Right ventricle myocardium inferior (tissue), 1 donor: ENCODE measurements at places on chromosomes 16 and 17. TPM values are rescaled to one million over a fixed set of nuclear protein-coding genes. Genes with fewer than 3 reads are reported as not detected.

Gene SCNN1B
- 0.27 TPM for total RNA-seq

DNA sequence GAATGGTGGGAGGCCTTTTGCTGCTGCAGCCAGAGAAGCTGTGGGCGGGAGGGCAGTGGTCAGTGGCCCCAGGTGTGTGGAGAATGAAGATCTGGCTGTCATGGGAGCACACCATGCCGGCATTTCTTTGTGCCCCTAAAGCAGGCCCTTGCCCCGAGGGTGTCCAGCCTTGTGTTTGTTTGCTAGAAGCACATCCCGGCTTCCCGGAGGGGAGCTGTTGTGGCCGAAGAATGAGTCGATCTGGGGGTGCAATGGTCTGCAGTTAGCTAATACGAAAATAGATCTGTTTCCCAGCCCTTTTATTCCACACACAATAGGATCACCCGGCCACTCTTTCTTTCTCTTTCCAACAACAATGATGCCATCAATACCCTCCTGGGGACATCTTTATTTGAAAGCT lies 228.8 kb downstream of the CBLN1 start:
- DNase-seq = no peak

Gene CDH3
- not detected for total RNA-seq

Gene PRR35
- total RNA-seq = not detected

GRCh38 chr16:72171236-72171635 lies 719 bp downstream of the PMFBP1 start:
- DNase-seq = no peak

Gene SMIM36
- total RNA-seq = not detected

DNA sequence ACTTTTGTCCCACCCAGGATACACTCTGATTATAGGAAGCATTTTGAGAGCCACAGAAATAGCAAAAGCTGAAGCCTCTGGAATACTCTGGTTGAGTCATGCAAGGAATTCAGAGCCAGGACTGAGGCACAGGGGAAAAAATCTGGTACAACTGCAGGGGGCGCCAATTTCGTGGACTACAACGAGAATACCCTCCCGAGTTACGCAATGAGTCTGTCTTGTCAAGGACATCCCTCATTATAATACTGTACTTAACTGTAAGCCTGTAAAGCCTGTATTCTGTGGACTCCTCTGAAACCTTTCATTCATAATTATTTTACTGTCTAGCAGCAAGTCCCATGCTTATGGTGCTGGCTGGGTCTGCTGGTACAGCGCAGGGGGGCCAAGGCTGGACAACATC lies 7.8 kb downstream of the HOXB1 start:
- DNase-seq = no peak

Gene HSD17B1
- total RNA-seq = 1.4 TPM

Gene OR4D1
- total RNA-seq = not detected

GRCh38 chr17:79322211-79323123 lies 247.8 kb downstream of the ENGASE start:
- no peak for DNase-seq

GRCh38 chr17:55757659-55758058 lies 6.8 kb downstream of the PCTP start:
- DNase-seq = no peak

- DNase-seq = no peak
These were observed 282.2 kb upstream of the CDH5 start for GRCh38 chr16:66084306-66084705.

Gene ST6GALNAC2
- total RNA-seq = 5.7 TPM

DNA sequence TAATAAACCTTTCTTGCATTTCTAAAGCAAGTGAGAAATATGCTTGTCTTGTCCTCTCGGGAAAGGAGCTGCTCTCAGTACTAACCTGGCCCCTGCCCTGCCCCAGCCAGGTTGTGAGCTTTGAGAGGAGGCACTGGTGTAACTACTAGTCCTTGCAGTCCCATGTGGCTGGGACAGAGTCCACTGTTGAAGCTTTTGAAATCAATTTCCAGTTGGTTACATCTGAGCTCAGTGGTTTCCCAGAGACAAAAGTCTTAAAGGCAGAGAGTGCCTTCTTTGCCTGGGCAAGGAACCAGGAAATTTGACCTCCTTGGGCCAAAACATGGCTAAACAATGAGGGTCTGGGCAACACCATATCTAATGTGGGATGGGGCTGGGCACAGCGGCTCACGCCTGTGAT lies 48.7 kb downstream of the GSG1L start:
- no peak for DNase-seq

GRCh38 chr17:10368561-10368960 lies 4.2 kb downstream of the MYH13 start:
- no peak for DNase-seq

- DNase-seq = no peak
These were observed 67.4 kb downstream of the SLC39A11 start for GRCh38 chr17:73025041-73025560.

- DNase-seq = peak; percentile 33
These were observed 176.8 kb upstream of the CIBAR2 start for GRCh38 chr16:85288869-85289660.

DNA sequence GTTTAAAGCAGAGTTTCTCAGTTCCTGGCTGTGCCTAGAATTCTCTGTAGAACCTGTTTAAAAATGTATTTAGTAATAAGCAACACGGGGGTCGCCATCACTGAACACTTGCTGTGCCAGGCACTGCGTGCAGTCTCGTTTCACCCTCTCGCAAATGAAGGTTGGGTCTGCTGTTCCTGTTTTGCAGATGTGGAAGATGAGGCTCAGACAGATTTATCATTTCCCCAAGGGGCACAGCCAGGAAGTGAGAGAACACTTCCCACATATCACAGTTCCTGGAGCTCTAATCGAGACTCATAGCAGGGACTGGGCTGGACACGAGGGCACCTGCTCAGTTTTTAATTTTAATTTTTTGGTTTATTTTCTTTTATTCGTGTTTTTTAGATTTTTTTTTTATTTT lies 122.7 kb downstream of the ABCC6 start:
- DNase-seq = no peak
